HFF-Myc (cell line): ENCODE measurements at places on chromosomes 5 and 9.

DNA sequence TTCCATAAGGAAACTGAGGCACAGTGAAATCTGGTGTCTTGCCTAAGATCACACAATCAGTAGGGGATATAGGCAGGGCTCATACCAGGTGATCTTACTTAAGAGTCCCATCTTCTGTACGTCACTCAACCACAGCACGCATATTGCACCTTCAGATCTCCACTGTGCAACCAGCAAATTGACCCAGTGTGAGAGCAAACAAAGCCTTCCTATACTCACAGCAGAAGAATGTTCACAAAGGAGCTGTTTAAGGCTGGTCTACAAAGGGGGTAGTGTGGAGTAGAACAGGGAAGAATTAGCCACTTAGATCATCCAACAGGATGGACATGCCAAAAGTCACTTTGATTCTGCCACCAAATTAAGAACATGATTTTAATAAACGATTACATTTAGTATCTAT is 305.9 kb downstream of the SLIT3 start:
- DNase-seq: no peak

GRCh38 chr9:80843028-80843427 is 846.3 kb downstream of the TLE1 start:
- no peak for DNase-seq

- peak; percentile 20 for DNase-seq
Measured at GRCh38 chr9:95605816-95606488, 89.2 kb upstream of the PTCH1 start.

GRCh38 chr5:20959347-20959746 is 971.3 kb upstream of the CDH18 start:
- DNase-seq: no peak

DNA sequence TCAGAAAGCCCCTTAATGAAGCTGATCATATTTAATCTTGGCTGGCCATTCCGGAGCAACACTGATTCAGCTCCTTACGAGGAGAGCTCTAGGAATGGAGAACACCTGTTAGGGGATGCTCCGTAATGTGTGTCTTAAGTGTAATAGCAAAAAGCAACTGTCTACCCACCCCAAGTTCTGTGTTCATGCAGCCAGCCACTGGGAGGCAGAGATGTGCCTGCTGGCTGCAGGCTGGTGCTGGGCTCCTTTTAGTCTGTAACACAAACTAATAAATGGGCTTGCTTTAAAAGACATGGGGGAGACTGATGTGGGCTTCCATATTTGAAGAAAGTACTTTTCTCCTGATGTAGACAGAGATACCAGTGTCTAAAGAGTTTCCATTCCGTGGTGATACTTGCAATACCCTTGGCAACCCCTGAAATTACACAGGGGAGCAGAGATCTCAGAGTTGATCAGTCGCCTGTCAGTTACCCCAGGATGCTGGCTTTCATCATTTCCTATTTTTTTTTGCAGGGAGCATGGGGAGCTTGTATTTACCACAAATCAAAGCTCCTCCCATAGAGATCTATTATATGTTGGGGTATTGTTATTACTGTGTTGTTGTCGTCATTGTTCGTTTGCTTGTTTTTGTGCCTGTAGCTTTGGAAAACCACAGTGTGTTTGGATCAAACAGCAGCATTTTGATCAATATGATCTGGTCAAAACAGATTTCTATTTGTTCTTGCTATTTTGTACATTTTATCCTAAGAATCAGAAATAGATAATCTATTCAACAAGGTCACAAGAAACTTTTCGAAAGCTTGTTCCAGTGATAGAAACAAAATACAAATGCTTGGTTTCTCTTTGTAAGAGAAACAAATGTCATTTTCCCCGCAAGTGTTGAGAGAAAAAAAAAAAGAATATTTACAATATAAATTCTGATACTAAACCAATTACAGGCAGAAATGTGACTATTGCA is 65.8 kb downstream of the MTX3 start:
- no peak for DNase-seq

GRCh38 chr9:109903515-109904138 is 123.6 kb downstream of the PALM2AKAP2 start:
- peak; percentile 69 for DNase-seq

DNA sequence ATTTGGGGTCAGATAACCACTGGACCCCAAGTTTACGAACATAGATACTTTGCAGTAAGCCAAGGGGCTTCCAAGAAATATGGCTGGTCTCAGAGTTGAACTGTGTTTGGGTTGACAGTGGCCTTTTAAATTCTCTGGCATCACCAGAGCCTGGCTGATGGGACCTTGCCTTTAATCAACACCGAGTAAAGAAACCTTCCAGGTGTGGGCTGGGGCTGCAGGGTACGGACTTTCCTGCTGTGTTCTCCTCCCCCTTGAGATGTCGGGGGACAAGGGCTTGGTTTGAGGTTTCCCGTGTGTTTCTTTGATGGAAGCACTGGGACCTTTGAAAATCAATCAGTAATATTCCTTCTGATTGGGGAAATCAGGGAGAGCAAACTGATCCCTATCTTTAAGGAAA is 140.1 kb downstream of the MTX3 start:
- DNase-seq: no peak

DNA sequence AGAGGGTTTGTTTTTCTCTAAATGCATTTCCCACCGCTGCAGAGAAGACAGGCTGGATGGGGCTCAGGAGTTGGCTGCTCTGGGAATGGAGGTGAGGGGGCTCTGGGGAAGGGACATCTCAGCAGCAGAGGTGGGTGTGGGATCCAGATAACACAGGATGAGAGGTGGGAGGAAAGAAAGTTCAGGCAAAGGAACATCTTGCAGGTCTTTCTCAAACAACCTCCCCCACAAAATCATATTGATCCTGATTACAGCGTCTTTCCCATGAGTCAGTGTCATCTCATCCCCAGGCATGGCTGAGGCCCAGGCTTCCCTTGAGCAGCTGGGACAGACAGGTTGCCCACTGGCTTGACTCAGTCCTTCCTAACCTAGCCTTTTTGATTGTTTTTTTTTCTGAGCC is 11.3 kb upstream of the ACSL6 start:
- DNase-seq: no peak

DNA sequence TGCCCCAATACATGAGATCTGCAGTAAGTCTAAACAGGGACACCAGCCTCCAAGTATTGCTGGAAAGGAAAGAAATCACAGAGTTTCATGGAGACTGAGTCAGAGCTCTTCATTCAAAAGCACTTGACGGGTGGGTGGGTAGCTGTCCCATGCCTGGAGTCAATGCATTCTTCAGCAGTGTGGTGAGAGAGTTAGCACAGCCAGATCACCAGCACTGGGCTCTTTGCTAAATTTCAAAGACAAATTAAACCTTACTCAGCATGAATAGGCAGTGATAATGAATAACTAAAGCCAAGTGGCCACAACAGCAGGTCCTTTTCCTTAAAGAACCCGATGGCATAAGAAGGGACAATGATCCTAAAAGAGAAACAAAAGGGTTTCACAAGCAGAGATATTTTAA is 192.4 kb downstream of the ACTL7B start:
- DNase-seq: no peak

DNA sequence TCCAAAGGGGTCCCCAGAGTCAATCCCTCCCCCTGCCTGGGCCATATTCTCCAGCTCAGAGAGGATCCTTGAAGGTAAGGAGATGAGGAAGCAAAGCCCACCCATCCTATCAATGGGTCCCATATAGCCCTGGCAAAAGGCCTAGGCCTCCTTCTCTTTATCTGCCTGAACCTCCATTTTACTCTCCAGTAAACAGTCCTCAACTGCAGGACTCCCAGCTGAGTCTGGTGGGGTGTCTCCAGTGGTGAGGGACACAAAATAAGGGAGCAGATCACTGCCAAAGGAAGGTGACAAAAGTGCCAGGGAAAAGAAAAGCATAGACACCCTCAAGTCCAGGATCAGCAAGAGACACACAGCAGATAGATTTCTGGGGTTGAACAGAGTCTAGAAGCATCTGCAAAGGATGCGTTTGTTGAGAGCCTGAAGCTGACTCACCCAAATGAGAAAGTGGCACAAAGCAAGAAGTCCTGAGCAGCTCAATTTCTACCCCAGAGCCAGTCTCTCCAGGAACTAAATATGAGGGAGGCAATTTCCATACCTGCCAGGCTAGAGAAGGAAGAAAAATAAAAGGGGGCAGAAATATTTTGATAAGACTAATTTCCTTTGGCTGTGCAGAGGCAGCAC is 2.7 kb upstream of the EBF1 start:
- no peak for DNase-seq

DNA sequence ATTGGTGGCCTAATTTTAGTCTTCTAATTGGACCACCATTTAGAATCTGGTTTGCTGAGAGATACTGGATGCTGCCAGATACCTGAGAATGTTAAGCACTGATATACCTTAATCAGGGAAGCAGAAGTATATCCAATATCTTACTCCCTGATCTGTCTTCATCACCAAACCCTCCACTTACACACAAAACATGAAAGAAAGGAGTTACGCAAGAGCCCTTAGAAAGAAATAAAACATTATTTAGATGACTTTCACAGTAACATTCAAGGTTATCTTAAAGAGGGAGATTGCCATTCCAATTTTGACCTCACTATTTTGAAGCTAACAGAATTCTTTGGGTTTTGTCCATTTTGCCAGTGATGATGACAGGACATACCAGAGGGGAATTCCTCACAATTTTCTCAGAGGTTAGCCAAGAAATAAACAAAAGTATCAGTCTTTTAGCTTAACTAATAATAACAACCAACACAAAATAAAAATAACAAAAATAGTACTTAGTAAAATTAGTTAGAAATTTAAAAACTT is 496.1 kb downstream of the NFIB start:
- no peak for DNase-seq

GRCh38 chr9:127876764-127877562 is 512 bp downstream of the AK1 start:
- no peak for DNase-seq

- DNase-seq: no peak
Measured at GRCh38 chr5:71699233-71699632, 19.8 kb upstream of the CARTPT start.

DNA sequence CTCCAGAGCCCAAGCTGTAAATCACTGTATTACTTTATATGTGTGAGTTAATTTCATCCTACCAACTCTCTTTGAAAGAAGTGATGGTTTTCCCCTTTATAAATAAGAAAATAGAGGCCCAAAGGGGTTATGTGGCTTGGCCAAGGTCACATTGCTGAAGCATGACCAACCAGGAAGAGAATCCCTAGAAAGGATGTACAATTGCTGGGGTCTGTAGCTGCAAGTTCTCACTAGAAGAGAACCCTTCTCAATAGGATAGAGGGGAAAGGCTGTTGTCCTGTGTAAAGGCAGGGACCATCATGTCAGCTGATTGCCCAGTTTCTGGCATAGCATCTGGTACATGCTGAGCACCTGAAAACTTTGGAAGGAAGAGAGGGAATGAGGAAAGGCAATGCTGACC is 39.0 kb upstream of the FAT2 start:
- DNase-seq: no peak

GRCh38 chr9:126935630-126936029 is 21.0 kb downstream of the RALGPS1 start:
- DNase-seq: no peak

DNA sequence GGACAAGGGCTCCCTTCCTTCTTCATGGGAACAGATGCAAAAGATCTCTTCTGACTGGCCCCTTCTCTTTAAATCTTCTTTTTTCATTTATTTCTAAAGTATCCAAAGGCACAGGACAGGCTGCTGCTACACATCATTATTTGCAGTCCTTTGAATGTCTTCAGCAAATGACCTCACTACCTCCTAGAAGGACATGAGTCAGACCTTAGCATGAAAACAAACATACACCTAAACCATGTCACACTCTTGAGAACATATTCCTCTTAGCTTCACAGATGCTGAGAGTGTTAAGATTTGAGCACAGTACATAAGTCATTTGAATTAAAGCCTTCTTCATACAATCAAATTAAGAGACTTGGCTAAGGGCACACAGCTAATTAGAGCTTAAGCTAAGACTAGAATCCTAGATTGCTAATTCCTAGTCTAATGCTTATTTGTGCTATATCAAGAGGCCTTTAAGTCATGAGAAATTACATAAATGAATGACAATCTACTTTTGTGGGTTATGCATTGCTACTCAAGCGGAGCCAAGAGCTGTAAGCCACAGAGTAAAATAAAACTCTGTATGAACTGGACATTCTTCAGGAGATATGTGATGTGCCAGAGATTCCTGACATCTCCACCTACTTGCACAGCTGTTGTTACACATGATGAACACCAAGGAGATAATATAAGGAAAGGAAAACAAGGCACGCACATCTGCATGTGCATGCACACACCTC is 109.1 kb upstream of the PTGER4 start:
- peak; percentile 31 for DNase-seq

- DNase-seq: no peak
Measured at GRCh38 chr5:55918087-55919035, 67.2 kb downstream of the IL31RA start.

DNA sequence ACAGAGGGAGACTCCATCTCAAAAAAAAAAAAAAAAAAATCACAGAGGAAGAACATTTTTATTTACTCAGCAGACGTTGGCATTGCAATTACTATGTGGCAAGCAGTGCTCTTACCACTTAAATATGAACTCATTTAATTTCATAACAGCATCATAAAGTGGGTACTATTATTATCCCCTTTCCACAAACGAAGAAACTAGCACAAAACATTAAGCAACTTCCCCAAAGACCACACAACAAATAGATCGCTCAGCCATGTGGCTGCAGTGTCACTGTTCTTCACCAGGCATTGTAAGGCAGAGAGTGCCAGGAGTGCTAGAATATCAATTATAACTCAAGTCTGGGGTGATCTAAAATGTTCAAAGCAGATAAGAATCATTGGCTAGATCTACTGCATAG is 69.8 kb upstream of the PLPP6 start:
- DNase-seq: no peak

DNA sequence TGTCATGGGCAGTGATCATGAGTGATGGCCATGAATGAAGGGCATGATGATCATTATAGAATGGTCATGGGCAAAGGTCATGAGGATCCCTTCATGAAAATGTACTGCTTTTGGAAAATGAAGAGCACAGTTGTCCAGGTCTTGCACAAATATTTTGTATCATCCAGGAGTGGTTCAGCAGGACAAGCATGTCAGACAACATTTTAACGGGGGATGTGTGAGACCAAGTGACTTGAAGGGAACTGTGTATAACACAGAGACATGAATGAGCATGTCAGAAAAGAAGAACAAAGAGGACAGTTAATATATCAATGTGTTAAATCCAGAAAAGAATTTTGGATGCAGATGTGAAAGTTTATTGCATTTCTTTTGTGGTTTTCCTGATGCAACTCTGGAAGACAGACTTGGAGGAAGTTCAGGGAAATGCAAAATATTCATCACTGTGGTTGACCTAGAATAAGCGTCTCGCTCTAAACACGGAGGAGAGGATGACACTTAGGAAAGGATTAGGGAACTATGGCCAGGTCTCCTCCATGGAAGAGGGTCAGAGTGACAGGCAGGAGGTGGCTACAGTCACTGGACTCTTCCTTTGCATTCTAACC is 116.1 kb upstream of the IRX4 start:
- DNase-seq: no peak

- DNase-seq: no peak
Measured at GRCh38 chr9:89483592-89484474, 14.1 kb downstream of the SEMA4D start.

DNA sequence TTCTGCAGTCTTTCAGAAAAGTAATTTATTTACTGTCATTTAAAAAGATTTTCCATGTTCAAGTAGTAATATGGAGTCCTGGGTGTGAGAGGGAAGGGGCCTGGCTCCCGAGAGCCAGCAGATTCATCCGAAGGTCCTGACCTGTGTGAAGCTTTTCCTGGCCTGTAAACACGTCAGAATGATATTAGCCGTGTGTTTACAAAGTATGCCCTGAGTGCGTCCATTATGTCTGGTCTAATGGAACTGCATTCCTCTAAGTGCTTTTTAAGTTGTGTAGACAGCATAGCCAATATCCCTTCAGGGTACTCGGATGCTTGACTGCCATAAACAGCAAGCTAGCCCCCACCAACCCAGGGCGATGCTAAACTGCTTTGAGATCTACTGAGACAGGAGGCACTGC is 495.2 kb downstream of the AGTPBP1 start:
- DNase-seq: no peak
